ENCODE measurements at places on chromosomes 2 and 18.

GRCh38 chr2:112996635-112997034 lies 8.6 kb upstream of the IL36A start:
- DNase-seq, result peak; percentile 89

- no peak for DNase-seq
Observed at GRCh38 chr2:47568164-47568850, 165.4 kb downstream of the MSH2 start.

GRCh38 chr2:74552914-74553811 lies 579 bp downstream of the LOXL3 start:
- no peak for DNase-seq

GRCh38 chr2:217177720-217178119 lies 317.9 kb upstream of the TNP1 start:
- DNase-seq, result no peak

GRCh38 chr18:25517881-25518715 lies 166.1 kb upstream of the ZNF521 start:
- DNase-seq, result no peak

DNA sequence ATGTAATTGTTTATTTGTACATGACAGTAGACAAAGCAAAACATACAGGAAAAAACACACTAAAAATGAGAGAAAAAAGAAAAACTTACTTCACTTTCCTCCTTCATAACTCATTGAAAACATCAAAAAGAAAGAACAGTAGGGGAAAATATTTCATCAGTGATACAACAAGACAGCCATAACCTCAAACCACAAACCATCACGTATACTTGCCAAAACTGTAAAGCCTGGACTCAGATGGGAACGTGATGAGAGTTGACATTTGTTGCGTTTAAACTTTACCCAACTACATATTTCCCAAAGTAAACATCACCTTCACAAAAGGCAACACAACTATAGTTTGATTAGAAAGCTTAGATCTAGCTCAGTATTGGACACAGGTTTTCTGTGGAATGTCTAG lies 278.2 kb upstream of the COL3A1 start:
- no peak for DNase-seq

DNA sequence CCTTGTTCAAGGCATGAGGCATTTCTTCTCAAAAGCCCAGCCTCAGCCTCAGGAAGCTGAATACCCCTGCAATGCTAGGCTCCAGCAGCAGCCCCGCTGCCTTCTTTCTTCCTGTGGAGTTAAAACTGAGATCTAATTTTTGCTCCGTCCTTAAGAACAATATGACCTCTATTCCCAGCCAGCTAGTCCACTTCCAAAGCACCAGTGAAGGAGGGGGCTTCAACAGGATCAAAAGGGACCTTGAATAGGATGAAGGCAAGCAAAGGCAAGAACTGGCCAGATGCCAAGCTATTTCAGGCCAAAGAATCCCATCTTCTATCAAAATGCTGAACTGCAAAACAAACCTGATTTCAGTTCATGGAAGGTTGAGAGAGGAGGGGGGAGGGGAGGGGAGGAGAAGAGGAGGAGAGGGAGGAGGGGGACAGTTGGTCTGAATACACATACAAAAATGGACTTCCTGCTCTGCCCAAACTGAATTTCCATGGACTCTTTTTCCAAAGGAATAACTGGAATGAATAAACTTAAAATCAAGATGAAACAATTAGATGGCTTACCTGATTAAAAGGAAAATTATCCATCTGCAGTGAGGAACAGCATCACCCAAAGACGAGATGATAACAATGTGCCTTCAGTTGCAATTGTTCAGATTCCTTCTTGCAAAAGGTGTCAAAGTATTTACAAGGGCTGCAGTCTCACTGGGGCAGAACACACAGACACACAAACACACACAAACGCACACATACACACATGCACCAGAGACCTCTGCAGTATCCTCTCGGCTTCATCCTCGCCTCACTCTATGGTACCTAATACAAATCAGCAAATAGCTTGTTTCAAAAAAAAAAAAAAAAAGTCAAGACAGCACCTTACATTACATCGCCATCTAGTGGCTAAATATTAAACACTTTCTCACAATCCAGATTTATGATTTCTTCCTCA lies at the start of gene SCN1A:
Gene SCN1A (minus strand): TSS at position 804 of the 939 bp plus-strand sequence. CDS start 54,399 bp downstream, outside the sequence.
- no peak for DNase-seq

GRCh38 chr2:78293768-78294167 lies 731.7 kb upstream of the REG3G start:
- no peak for DNase-seq

- no peak for DNase-seq
Observed at GRCh38 chr2:86414996-86415395, 26.2 kb upstream of the KDM3A start.

- no peak for DNase-seq
Observed at GRCh38 chr2:52844701-52845423, 922.7 kb upstream of the CHAC2 start.

- no peak for DNase-seq
Observed at GRCh38 chr2:164388511-164388910, 232.8 kb downstream of the GRB14 start.

GRCh38 chr2:222939208-222939856 lies 78.5 kb downstream of the ACSL3 start:
- DNase-seq, result peak; percentile 32

DNA sequence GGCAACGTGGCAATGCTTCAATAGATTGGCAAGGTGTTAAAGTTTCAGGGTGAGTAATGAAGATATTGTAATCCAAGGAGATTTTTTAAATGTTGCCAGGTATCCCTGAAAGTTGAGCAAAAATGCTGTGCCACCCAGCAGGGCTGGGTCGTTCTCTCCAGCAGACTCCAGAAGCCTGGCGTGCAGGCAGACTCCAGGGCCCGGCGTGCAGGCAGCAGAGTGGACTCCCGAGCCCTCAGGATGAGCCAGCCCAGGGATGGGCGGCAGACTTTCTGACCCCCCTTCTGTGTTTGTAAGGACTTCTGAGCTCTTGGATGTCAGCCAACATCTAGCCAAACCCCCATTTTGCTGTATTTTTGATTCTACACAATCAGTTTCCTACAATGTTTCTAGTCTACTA lies 289.1 kb downstream of the ZNF516 start:
- no peak for DNase-seq

DNA sequence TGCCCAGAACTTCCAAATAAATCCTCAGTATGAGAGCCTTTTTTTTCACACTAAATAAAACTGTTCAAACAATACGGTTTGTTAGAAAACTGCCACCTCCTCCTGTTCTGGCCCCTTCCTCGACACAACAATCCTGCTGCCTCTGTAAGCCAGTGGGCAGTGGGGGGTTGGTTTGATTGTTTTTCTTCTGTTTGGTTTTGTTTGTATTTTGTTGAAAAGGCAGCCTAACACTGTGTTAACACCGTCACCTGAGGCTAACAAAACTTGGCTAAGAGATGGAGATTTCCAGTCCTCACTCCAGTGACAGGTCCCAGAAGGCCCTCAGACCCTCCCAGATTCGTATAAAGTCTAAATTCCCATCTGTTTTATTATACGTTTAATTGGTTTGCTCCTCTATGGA lies 402.1 kb downstream of the ZNF521 start:
- DNase-seq, result no peak

DNA sequence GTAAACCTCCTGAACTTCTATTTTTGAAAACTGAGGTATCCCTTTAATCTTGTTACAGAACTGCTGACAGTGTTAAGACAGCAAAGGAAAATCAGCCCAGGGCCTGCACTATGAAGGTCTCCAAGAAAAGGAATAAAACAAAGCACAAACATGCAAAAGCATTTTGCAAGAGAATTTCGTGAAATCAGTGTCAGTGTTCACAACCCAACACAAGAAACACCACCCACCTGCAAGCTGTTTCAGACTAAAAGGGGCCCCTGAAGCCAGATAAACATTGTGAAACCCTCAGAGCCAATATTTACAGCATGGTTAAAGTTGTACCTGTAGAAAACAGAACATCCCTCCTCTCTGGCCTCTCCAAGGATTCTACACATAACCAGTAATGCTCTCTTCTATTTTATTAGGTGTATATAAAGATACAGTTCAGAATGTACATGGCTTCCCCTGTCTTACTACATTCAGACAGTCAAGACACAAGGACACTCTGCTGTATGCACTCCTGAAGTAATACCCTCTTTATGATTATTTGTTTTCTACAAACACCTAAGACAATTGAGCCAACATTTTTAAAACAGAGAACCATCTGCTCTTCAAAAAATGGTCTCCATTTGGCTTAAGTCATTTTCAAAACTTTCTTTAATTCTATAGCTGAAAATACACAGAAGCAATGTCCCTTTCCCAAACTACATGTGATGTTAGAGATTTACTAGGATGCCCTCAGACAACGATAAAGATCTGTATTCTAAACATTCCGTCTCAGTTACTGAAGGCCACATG lies 149.5 kb upstream of the ZFP36L2 start:
- no peak for DNase-seq

DNA sequence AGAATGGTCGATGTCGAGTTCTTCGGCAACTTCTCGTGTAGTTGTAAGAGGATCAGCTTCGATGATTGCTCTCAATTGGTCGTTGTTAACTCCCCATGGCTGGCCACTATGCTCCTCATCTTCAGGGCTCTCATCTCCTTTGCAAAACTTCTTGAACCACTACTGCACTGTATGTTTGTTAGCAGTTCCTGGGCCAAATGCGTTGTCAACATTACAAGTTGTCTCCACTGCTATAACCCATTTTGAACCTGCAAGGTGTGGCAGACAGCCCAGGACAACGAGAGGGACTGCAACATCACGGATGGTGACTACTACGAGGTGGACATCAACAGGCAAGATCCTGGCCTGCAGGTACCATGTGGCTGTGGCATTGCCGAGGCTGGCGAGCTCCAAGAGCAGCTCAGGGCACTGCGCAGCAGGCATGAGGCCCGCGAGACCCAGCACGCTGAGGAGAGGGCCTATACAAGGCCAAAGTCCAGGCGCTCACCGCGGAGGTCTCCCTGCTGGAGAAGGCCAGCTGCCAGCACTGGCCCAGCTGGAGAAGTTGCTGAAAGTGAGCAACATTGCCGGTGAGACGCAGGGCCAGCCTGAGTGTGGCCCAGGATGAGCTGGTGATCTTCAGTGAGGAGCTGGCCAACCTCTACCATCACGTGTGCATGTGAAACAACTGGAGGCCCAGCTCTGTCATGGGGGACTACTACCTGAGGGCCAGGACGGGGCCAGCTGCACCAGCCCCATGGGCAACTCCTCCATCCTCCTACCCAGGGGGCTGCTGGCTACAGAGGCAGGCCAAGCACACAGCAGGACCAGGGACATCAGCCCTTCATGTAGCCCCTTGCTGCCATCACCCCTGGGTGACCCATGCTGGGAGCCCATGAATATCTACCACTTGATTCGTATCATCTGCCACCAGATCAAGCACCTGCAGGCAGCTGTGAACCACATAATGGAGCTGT lies 20.2 kb downstream of the CLK1 start:
- DNase-seq, result no peak

DNA sequence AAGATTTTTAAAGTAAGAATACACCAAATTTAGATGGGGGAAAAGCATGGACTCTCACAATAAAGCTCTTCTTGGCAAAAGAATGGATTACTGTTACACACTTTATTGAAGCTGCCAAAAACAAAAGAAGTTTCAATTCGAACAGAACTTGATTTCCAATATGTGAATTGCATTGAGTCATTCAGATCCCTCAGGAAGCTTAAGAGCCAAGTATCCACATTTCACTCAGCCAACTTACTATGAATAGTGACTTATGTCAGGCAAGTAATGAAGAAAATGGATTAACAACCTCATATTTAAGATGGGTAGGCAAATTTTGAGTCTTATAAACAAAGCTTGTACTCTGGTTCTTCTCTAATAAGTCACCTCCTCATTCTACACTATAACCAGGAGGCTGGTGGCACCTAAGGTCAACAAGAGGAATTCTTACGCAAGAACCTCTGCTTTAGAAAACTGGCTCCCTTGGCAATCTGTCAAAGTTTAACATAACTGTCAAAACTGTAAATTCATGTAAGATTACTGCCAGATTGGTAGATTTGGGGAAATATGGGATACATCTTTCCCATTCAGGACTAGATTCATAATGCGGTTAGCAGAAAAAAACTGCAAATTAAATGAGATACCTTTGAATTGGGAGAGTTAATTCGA lies 6.0 kb downstream of the HADHA start:
- DNase-seq, result no peak

DNA sequence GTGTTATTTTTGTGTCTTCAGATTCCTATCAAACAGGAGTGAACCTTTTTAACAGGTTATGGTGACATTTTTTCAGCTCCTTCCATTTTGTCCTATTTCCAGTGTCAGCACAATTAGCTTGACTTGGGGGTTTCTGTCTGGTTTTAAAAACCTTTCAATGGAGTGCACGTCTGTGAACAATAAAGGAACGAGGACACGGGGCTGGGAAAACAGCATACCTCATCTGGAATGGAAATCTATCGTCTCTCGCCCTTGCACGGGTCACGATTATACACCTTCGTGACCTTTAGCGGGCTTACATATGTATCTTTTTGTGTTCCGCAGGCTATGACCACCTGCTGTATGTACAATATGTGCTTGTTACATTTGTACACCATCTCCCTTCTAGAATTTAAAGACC lies 2.3 kb upstream of the ZNF532 start:
- no peak for DNase-seq

DNA sequence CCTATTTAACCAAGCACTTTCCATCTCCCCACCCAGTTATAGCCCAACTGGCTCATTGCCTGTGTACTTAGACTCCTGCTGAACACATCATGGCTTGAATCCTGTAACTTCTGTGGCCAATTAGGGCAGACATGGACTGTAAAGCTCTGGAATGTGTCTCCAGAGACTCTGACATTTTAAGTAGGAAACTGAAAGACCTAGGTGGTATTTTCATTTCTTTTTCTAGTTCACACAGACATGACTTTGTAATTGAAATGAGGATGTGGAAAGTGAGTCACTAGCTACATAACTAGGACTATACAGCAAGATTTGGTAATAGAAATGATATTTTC lies 12.2 kb downstream of the DOK1 start:
- no peak for DNase-seq

- no peak for DNase-seq
Observed at GRCh38 chr18:79217979-79218604, 148.9 kb downstream of the ATP9B start.

DNA sequence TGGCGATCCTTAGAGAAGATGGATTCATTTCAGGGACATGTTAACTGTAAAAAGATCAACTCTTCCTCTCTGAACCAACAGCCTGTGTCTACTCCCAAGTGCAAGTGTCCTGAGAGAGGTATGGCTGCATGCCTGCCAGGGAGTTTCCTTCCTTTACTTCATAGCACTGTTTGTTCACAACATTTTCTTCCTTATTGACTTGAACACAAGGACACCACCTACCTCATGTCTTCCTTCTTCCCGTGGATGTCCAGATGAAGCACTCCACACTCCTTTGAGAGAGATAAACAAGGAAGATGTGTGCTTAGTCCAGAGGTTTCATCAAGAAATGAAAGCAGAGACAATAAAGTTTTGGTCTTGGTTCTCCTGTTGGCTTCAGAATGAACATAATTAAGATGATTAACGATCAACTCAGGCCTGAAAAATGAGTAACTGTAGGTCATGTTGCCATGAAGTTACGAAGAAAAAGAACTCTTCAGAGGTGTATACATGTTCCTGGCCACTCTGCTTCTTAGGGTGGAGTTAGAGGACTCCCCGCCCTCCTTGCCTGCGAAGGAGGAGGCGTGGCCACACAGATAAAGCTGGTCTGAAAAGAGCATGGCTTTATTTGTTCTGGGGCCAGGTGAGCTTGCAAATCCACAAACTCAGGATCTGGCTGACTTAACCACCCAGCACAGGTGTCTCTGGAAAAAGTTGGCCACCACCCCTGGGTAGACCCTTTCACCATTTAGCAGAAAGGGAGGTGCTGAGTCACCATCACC lies 155.0 kb upstream of the KCTD1 start:
- no peak for DNase-seq

All from CD4-positive, alpha-beta T cell treated with Interleukin-6 at 100 ng/mL for 8 hours (primary cell).